ENCODE measurements at places on chromosomes 12 and 14.
A peak's percentile ranks its signal among the peaks of the same experiment; 100 is the strongest.

DNA sequence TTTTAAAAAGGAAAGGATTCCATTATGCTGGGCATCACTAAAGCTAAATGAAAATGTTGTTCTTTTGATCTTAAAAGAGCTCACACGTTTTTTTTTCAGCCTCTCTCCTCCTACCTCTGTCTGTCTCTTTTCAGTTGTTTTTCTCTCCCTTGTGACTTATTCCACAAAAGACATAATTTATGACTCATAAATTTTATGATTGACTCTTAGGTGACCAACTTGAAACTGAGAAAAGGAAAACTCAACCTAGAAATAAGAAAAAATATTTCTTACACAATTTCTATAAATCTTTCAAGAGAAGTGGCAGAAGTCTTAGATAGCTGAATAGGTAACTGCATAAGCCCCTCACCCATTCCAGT is 227.7 kb upstream of the DDHD1 start:
- DNase-seq, result no peak

DNA sequence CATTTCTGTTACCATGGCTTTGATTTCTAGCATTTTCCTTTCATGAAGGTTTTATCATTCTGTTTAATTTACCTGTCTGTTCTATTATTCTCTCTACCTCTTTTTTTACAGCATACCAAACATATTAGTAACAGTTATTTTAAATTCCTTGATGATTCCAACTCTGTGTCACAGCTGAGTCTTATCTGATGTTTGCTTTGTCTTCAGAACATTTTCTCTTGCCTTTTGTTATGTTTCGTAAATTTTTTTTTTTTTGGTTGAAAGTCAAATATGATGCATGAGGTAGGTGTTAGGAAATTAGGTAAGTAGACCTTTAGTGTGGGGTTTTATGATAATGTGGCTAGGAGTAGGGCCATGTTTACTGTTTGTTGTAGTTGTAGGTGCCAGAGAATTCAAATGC is 496.4 kb downstream of the FOXG1 start:
- DNase-seq, result peak; percentile 16

GRCh38 chr12:71439613-71440344 is at the start of gene LGR5:
TSS of gene LGR5 (plus strand) at chr12:71439798. CDS start at chr12:71440081, 283 bp downstream.
- DNase-seq, result peak; percentile 41

DNA sequence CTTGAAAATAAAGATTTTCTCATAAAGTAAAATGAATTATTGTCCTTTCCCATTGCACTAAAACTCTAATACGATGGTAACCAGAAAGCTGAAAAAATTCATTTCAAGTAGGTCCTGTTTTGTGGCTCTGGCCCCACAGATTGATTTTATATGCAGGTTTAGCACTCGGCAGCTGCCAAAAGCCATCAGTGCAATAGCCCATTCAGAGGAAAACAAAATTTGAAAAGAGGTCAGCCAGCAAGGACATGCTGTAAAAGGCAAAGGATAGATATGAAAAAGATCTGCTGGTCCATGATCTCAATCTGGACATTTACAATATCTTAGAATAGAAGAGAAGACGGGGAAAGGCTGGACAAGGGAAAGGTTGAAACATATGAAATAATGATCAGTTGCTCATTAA is 414.8 kb upstream of the NOVA1 start:
- DNase-seq, result no peak

- peak; percentile 92 for DNase-seq
These were observed 30.4 kb downstream of the CCDC92 start for GRCh38 chr12:123942238-123942653.

- DNase-seq, result no peak
These were observed 22.9 kb downstream of the HECTD4 start for GRCh38 chr12:112359290-112359689.

DNA sequence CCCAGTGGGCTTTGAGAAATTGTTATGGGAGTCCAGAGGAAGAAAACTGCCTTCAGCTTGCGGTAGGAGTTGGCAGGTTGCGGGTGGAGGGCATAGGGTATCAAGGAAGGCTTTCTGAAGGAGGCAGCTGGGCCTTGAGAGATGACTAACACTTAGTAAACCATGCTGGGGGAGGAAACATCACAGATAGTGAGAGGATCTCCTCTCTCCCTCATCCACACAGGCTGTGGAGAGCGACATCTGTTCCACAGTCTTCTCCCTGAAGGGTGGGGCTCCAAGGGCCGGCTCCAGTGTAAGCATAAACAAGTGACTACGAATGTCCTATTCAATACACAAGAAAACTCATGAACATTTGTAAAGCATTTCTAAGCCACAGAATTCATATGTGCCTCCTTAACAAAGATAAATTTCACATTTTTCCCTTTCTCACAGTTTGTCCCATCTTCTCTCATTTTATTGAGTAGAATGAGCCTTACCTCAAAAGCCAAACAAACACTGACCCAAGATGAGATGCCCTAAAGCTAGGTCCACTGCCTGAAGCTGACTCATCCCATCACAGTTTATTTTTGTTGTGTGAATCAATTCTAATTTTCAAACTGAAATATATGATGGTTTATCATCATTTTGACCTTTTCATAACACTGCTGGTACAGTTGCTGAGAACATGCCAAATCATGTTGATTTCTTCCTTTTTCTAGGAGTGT is 227.9 kb downstream of the SLC25A21 start:
- DNase-seq, result no peak

- DNase-seq, result no peak
These were observed 52.5 kb downstream of the BEGAIN start for GRCh38 chr14:100534528-100535286.

GRCh38 chr12:108495054-108495453 is 20.0 kb upstream of the FICD start:
- peak; percentile 24 for DNase-seq

DNA sequence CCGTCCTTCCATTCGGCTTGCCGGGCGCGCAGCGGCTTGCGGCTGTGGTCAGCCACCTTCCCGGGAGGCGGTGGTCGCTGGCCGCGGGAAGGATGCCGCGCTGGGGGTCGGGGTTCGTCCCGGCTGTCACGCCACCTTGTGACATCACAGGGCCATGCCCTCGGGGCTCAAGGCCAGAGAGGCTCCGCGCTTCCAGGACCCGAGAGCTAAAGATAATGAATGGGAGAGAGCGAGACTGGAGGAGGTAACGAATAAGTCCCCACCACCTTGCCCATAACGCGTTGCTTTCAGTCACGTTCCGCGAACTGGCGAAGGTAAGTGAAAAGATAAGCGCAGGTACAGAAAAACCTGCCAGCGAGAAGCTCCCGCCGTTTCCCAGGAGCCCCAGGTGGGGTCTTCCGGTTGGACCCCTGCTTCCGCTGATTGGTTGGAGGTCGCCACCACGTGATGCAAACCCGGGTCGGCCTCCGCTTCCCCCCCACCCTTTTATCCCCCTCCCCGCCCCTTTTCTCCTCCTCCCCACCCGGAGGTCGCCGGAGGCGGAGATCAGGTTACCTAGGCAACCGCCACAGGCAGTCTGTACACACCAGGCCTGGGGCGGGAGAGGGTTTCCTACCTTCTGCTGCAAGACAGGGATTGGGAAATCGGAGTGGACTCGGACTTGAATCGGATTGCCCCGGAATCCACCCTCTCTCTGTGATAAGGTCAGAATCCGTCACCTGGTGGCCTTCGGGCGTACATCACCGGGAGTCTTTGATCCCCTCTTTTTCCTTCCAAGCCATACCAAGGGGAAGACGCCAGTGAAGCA is at the start of gene LRRC9:
LRRC9 (plus strand) TSS at position 575 of the 808 bp plus-strand sequence.
- no peak for DNase-seq

DNA sequence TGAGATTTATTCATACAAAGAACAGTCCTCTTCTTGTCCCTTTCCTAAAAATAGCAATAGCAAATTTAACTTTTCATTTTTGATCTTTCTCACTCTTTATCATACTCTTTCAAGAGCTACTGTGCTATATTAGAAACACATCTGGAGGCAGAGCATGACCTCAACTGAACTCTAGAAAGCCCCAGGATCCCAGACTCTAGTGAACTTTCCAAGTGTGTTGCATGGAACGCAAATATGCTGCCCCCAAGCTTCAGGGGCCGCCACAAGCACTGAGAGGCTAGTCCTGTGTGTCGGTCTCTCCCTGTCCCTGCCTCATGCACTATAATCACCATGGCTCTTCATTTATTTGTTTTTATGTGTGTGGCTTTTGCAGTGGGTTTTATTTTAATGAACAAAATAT is 38.7 kb upstream of the ZNF641 start:
- DNase-seq, result no peak

DNA sequence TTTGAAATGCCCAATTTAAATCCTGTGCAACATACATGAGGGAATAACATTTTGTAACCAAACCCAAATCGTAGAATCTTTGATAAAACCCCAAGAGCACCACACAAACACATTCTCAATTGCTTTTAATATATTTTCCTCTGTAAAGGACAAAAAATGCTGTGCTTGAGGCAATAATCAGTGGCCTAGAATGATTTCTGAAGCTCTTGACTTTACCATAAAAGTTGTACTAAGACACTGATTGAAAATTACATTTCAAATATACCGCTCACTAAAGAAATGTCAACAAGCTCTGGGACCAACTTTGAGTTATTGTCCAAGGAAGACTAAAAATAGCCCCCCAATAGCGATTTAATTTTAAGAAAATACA is 1.5 kb downstream of the EML5 start:
- DNase-seq, result no peak

Data from fibroblast of skin of right biceps (primary cell).